ENCODE measurements at places on chromosomes 6 and 20. TPM values are rescaled to one million over a fixed set of nuclear protein-coding genes. Genes with fewer than 3 reads are reported as not detected.
A peak's percentile ranks its signal among the peaks of the same experiment; 100 is the strongest.

Gene NMBR
- not detected for total RNA-seq

Gene PEX3
- 16.0 TPM for total RNA-seq

Gene RNF182
- total RNA-seq: not detected

Gene MCHR2
- not detected for total RNA-seq

Gene LAMP5
- 0.14 TPM for total RNA-seq

Gene THEMIS
- total RNA-seq: 1.6 TPM

Gene TPD52L1
- total RNA-seq: 105 TPM

Gene SYNDIG1
- 0.73 TPM for total RNA-seq

- H3K36me3 ChIP-seq: no peaks in the 10 kb centered on the region
- no peaks in the 10 kb centered on the region for H3K27me3 ChIP-seq
- no peak overlapping the region for H3K4me3 ChIP-seq
- no peak for DNase-seq
- no peak overlapping the region for H3K27ac ChIP-seq
Measured at GRCh38 chr20:56833427-56833826, 204.3 kb downstream of the TFAP2C start.

DNA sequence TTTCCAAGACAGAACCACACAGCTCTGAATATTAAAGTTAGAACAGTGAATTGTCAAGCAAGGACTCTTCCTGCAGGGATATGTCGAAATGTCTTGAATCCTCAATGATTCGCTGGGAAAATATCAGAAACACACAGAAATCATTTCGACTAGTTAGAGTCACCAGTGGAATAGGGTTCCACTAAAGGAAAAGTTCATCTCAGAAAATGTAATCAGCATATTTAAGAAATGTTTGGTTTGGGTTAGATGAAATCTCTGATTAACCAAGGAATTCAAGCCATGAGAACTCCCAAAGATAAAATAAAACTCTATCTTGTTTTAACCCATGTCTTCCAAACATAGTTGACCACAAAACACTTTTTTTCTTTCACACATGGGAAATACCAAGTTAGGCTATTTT is 621.0 kb upstream of the NRSN1 start:
- no peaks in the 10 kb centered on the region for H3K4me1 ChIP-seq
- H3K36me3 ChIP-seq: no peaks in the 10 kb centered on the region
- DNase-seq: no peak
- H3K27ac ChIP-seq: no peak overlapping the region
- no peak overlapping the region for H3K4me3 ChIP-seq

GRCh38 chr6:71887006-71887743 is 825 bp downstream of the RIMS1 start:
- H3K4me1 ChIP-seq: no peaks in the 10 kb centered on the region
- no peak for DNase-seq
- H3K27me3 ChIP-seq: peaks cover 5% of the 10 kb centered on the region
- H3K4me3 ChIP-seq: peak overlapping the region; percentile 23
- H3K27ac ChIP-seq: no peak overlapping the region

- H3K36me3 ChIP-seq: no peaks in the 10 kb centered on the region
- H3K27me3 ChIP-seq: no peaks in the 10 kb centered on the region
- no peaks in the 10 kb centered on the region for H3K4me1 ChIP-seq
- no peak for DNase-seq
Measured at GRCh38 chr6:83862776-83863471, 3.4 kb downstream of the CYB5R4 start.

- no peak for DNase-seq
- H3K36me3 ChIP-seq: no peaks in the 10 kb centered on the region
- no peaks in the 10 kb centered on the region for H3K4me1 ChIP-seq
- H3K27ac ChIP-seq: no peak overlapping the region
- no peaks in the 10 kb centered on the region for H3K27me3 ChIP-seq
Measured at GRCh38 chr6:29619578-29620160, 13.3 kb downstream of the GABBR1 start.

GRCh38 chr6:118288355-118289124 is 259.6 kb upstream of the PLN start:
- no peak for DNase-seq
- H3K36me3 ChIP-seq: no peaks in the 10 kb centered on the region
- H3K27me3 ChIP-seq: no peaks in the 10 kb centered on the region
- H3K4me1 ChIP-seq: no peaks in the 10 kb centered on the region
- H3K4me3 ChIP-seq: no peak overlapping the region

DNA sequence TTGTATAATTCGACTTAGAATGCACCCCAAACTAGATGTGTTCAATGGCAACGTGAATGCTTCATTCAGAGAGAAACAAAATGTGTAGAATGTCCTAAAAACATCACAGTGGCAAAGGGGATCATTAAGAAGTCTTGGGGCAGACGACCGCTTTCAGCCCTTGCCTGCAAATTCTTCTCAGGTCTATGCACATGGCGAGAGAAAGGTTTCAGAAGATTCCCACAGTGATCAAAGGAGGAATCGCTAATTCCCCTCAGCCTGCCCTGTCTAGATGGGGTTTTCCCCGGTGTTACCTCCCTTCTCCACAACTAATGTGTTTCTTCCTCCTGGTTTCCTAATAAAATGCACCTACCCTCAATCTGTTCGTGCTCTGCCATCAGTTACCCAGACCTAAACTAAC is 13.3 kb upstream of the NHSL1 start:
- no peaks in the 10 kb centered on the region for H3K36me3 ChIP-seq
- no peaks in the 10 kb centered on the region for H3K4me1 ChIP-seq
- no peak overlapping the region for H3K27ac ChIP-seq
- no peaks in the 10 kb centered on the region for H3K27me3 ChIP-seq

- no peaks in the 10 kb centered on the region for H3K27me3 ChIP-seq
- H3K4me1 ChIP-seq: no peaks in the 10 kb centered on the region
- no peaks in the 10 kb centered on the region for H3K36me3 ChIP-seq
- no peak overlapping the region for H3K4me3 ChIP-seq
- no peak for DNase-seq
Measured at GRCh38 chr6:43295456-43295855, 2.6 kb upstream of the SLC22A7 start.

GRCh38 chr20:32031007-32031958 is 20.8 kb upstream of the HCK start:
- DNase-seq: peak; percentile 71
- H3K4me3 ChIP-seq: peak overlapping the region; percentile 18
- H3K27ac ChIP-seq: no peak overlapping the region
- peaks cover 5% of the 10 kb centered on the region for H3K4me1 ChIP-seq
- no peaks in the 10 kb centered on the region for H3K27me3 ChIP-seq

- no peaks in the 10 kb centered on the region for H3K4me1 ChIP-seq
- no peaks in the 10 kb centered on the region for H3K36me3 ChIP-seq
- H3K27ac ChIP-seq: no peak overlapping the region
- DNase-seq: no peak
Measured at GRCh38 chr6:139638179-139638941, 263.9 kb upstream of the CITED2 start.

DNA sequence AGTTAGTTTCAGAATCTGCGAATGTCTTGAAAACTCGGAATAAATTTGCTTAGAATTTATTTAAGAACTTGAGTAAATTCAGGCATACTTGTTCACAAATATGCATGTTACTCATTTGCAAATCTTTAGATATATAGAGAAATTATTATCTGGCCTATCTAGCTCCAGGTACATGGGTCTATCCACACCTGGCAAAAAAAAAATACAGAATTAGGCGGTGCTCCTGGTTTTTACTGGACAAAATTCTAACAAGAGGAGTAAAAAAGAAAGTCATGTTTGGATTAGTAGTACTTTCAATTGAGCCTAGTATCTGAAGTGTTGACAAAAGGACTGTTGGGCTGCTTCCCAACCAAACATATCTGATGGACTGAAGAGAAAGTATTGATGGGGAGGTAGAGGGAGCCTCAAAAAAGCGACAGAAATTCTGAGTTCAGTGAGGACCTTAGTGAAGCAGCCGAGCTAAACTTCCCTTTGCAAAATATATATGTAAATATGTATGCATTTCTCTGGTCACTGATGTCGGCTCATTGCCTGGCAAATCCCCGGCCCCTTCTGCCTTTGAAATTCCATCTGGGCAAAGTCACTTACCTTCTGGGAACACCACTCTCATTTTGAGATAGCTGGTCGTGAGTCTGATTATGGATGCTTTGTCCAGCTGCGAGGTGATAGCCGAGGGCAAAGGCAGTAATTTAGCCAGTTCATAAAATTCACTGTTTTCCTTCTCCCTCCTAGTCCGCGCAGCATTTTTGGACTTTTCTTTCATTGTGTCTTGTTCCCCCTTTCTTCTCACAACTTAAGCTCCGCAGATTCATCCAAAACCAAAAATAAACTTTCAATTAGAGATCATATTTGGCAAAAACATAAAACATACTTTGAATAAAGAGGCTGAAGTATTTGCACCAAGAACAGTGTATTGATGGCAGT is 1.8 kb downstream of the SIM1 start:
- no peak for DNase-seq
- peaks cover 64% of the 10 kb centered on the region for H3K27me3 ChIP-seq
- no peaks in the 10 kb centered on the region for H3K36me3 ChIP-seq
- no peak overlapping the region for H3K27ac ChIP-seq
- no peak overlapping the region for H3K4me3 ChIP-seq
- H3K4me1 ChIP-seq: no peaks in the 10 kb centered on the region

DNA sequence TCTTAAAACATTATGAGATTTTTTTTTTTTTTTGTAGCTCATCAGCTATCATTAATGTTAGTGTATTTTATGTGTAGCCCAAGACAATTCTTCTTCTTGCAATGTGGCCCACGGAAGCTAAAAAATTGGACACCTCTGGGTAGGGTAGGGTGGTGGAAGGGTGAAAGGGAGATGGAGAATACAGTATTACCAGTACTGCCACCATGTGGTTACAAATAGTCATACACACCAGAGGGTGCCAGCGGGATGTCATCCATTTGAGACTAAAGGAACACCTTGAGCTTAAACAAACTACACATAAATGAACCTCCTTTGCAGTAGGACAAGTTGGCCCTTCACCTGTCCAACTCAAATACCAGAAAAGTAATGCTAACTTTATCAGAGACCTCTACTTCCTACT is 601.9 kb downstream of the HTR1B start:
- no peaks in the 10 kb centered on the region for H3K36me3 ChIP-seq
- DNase-seq: no peak
- H3K4me3 ChIP-seq: no peak overlapping the region
- H3K27me3 ChIP-seq: no peaks in the 10 kb centered on the region
- H3K27ac ChIP-seq: no peak overlapping the region

DNA sequence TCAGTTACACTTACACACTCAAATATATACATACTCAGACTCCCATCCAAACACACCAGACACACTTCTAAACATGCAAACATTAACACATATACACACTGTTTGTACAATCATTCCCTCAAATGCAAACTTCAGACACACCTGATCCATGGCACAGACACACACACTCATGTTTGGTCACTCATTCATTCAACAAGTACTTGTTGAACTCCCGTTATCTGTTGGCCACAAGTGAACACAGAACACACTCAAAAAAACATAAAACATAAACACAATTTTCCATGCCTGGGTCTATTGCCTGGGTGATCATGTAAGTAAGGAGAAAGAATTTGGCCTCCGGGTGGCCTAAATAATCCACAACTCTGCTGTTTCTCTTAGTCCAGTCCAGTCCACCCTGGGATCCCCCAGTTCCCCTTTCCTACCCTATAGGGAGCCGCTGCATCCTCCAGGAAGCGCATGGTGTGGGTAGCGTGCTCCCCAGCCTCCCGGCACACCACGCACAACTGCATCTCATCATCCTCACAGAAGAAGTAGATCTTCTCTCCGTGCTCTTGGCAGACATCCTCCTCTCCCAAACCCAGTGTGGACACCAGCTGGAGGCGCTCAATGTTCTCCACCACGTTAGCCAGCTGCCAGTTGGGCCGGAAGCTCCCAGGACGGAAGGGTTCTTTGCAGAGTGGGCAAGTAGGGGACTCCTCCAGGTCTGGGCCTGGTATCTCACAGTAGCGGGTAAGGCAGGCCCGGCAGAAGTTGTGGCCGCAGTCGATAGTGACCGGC is 815 bp downstream of the TRIM10 start:
- H3K4me1 ChIP-seq: no peaks in the 10 kb centered on the region
- no peak overlapping the region for H3K4me3 ChIP-seq
- H3K27me3 ChIP-seq: peaks cover 2% of the 10 kb centered on the region
- DNase-seq: no peak

GRCh38 chr6:79650950-79651349 is 19.8 kb downstream of the SH3BGRL2 start:
- no peak overlapping the region for H3K4me3 ChIP-seq
- H3K36me3 ChIP-seq: no peaks in the 10 kb centered on the region
- no peak for DNase-seq
- no peak overlapping the region for H3K27ac ChIP-seq
- no peaks in the 10 kb centered on the region for H3K4me1 ChIP-seq

- H3K36me3 ChIP-seq: no peaks in the 10 kb centered on the region
- no peaks in the 10 kb centered on the region for H3K27me3 ChIP-seq
- H3K4me1 ChIP-seq: no peaks in the 10 kb centered on the region
- H3K27ac ChIP-seq: no peak overlapping the region
- H3K4me3 ChIP-seq: no peak overlapping the region
Measured at GRCh38 chr6:13911337-13911736, 13.4 kb upstream of the RNF182 start.

DNA sequence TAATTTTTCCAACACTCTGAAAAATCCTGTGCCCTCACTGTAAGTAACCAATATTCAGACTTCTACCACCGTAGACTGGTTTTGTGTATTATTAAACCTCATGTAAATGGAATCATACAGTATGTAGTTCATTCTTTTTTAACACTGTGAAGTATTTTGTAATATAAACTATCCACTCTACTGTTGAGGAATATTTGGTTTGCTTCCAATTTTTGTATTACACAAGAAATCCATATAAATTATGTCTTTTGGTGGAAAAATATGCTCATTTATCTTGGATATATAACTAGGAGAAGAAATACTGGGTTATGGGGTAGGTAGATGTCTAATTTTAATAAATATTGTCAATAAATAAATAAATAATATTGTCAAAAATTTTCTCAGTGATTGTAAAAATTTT is 116.8 kb downstream of the CHD6 start:
- H3K36me3 ChIP-seq: no peaks in the 10 kb centered on the region
- no peak overlapping the region for H3K27ac ChIP-seq
- no peaks in the 10 kb centered on the region for H3K4me1 ChIP-seq
- no peak overlapping the region for H3K4me3 ChIP-seq
- no peaks in the 10 kb centered on the region for H3K27me3 ChIP-seq
- DNase-seq: no peak

DNA sequence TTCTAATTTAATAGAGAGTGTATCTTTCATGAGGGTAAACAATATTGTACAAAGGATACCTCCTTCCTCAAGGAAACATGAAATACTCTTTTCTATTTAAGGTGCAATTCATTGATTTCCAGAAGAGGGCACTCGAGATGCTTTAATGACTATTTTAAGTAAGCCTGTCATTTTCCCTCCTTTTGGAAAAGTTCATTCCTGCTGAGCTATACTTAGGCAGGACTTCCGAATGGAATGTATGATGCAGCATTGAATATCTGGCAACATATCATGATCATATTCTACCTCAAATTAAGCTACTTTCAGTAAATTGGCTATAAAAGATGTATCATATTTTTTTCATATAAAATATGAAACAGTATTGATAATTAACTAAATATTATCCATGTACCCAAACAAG is 5.0 kb downstream of the DST start:
- no peak overlapping the region for H3K27ac ChIP-seq
- H3K36me3 ChIP-seq: no peaks in the 10 kb centered on the region
- no peaks in the 10 kb centered on the region for H3K4me1 ChIP-seq
- H3K27me3 ChIP-seq: no peaks in the 10 kb centered on the region
- peak; percentile 37 for DNase-seq
- no peak overlapping the region for H3K4me3 ChIP-seq

- H3K4me1 ChIP-seq: no peaks in the 10 kb centered on the region
- peak; percentile 32 for DNase-seq
- no peaks in the 10 kb centered on the region for H3K36me3 ChIP-seq
- H3K4me3 ChIP-seq: no peak overlapping the region
- no peaks in the 10 kb centered on the region for H3K27me3 ChIP-seq
- H3K27ac ChIP-seq: peak overlapping the region; percentile 49
Measured at GRCh38 chr20:48722737-48723191, 105.0 kb downstream of the PREX1 start.

Measured in prostate gland (tissue), 2 donors.